ENCODE measurements at places on chromosomes 3 and 15.

GRCh38 chr3:35677797-35678196 lies 38.5 kb downstream of the ARPP21 start:
- DNase-seq = no peak

- no peak for DNase-seq
Observed at GRCh38 chr3:189624130-189624529, 7.1 kb upstream of the TP63 start.

DNA sequence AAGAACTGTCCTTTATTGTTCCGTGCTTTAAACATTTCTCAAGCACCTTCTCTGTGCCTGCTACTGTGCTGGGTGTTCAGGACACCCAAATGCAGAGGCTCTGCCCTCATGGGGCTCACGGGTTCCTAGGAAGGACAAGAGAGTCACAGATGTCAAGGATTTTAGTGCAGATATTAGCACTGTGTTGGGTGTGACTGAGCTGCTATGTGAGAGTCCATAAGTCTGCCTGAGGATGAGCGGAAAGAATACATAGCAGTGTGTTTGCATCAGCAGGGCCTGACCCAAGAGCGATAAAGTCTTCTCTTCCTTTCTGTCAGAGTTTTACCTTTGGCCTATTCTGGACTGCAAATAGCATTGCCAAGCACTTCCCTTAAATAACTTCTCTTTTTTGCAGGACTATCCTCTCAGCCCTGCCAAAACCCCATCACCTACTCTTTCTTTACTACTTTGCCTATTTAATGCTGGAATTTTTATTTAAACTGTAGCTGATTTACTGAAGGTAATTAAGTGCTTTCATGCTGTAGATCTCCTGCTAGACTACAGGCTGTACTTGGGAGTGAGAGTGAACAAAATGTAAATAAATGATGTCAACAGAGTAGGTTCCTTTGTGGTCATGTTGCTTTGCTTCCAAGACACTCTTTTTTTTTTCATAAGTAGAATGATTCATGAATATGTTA lies 459.4 kb upstream of the TPRG1 start:
- no peak for DNase-seq

GRCh38 chr3:195808741-195809290 lies 2.9 kb downstream of the MUC4 start:
- no peak for DNase-seq

DNA sequence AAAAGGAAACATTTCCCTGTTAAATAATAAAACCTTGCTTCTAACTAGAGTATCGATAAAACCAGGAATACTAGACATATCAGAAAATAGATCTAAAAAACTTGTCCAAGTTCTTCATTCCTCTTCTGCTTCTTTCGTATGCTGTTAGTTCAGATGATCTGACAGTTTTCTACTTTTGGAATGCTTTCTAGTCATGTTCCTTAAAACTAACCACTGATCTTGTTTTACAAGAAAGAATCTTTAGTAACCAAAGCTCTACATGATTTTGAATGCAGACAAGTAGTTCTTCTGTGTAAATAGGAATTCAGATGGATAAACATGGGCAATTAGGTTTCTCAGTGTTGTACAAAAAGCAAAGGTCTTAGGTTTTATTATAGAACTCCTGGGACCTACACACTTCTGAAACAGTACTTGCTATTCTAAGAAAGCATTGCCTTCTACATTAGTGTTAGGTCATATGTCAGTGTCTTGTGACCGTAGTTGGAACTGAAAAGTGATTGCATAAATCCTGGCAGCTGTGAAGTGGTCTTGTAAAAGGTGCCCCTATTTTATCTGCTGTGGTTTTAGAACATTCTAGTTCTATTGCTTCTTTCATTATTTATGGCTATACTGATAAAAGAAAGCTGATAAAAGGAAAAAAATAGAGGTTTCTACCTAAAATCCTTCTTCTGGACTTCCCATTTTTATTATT lies 40.7 kb downstream of the SNRK start:
- no peak for DNase-seq

DNA sequence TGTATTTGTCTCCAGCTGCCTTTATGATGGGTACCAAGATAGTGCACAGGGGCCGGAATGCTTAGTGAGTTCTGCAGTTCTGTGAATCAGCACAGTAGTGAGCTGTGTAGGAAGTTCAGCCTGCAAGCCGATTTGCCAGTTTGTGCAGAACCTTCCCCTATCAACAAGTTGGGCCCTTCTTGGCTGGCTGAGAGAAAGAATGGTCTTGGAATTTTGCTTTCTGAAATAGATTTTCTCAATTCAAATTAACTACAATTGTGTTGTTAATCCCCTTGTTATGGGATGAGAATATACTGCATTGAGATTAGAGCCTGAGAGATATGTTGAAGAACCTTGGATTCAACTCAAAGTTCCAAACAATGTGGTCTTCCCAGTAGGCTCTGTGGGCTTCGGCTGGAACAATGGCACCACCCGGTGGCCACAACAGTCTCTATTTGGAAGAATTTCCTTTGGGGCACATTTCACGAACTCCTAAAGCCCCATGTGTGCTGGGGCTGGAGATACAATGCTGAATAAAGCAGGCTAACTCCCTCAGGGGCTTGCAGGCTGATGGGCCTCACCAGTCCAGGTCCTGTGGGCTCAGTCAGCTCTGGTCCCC lies 59.1 kb downstream of the TRIM42 start:
- DNase-seq = peak; percentile 72

GRCh38 chr15:78364233-78364632 lies 24.1 kb downstream of the CRABP1 start:
- DNase-seq = no peak

- DNase-seq = no peak
Observed at GRCh38 chr3:117553461-117553860, 843.9 kb downstream of the TUSC7 start.

DNA sequence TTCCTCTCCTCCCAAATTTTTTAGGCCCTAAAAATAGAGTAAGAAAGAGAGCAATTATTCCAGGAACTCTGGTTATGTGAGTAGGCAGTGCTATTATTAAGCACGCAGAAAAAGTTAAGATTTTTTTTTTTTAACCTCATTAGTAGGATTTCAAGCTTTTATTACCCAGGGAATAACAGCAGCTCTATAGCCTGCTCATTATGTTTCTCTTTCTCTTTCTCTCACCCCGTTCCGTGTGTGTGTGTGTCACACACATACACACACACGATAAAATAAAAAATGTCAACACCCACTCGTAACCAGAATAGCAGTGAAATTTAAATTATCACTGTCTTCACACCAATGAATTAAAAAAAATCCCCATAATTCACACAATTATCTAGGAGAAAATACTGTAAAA lies 30.3 kb downstream of the GADL1 start:
- DNase-seq = no peak

GRCh38 chr15:85493260-85493659 lies 112.9 kb downstream of the AKAP13 start:
- DNase-seq = no peak

DNA sequence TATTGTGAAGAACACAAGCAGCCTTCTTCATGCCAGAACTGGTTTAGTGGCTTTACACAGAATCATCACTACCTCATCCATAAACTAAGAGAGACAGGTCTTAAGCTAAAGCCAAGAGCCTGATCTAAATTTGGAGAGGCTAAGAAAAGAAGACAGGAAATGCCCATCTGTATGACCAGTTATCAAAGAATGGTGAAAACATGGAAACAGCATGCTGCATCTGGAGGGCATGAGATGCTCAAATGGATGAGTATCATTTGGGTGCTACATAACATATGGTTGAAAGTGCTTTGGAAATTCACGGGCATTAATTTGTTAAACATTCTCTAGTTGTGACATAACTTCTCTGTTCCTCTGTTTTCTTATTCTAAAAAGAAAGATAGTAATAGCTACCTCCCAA lies 112.5 kb downstream of the CPNE4 start:
- no peak for DNase-seq

DNA sequence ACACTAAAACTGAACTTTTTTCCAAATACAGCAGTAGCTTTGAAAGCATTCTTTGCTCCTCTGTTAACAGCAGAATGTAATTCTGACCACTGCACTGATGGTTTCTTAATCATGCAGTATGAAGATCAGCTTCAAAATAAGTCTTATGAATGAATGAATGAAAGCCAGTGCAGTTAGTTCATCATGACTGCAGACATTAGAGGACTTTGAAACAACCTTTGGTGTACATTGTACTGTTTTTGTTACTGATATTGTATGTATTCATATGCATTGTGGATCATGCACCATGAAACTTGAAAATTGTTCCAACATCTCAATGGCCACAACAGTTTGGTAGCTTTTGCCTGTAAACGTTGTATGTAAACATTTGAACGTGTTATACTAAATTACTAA lies 1.3 kb upstream of the TNIK start:
- DNase-seq = no peak

GRCh38 chr3:71016178-71016845 lies 567.2 kb downstream of the FOXP1 start:
- DNase-seq = no peak

GRCh38 chr15:88020806-88021205 lies 235.7 kb downstream of the NTRK3 start:
- no peak for DNase-seq

DNA sequence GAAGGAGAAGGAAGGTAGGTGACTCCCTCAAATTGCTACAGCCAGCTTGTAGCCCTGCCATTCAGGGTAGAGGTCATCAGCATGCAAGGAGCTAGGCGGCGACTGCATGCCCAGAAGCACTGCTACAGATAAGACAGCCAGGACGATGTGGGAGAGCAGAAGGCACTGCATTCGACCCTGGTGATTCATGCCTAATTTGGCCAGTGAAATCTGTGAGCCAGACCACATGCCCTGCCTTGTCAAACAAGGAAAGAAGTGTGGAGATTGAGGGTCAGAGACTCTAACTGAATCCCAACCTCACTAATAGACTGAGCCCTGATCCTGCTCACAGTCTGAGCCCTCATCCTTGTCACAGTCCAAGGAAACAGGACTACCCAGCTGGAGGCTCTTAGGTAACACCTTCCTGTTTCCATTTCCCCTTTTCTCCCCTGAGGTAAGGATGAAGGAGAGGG lies 86.6 kb downstream of the LINGO1 start:
- no peak for DNase-seq

Measured in H9 (cell line).